ENCODE measurements at places on chromosomes 11 and 22.

DNA sequence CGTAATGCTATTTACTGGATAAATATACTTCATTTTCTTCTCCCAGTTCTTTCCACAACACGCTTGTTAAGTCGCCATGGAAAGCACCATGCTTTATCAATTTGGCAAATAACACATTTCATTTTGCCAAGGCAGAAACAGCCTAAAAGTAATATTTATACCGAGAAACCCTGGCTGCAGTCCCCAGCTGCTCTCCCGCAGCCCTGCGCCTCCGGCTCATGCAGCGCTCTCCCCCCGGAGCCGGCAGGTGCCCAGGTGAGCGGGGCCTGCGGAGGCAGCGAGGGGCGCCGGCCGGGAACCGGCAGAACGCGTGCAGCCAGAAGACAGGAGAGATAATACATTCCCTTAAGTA lies 681 bp upstream of the ARHGEF12 start:
- DNase-seq = no peak

DNA sequence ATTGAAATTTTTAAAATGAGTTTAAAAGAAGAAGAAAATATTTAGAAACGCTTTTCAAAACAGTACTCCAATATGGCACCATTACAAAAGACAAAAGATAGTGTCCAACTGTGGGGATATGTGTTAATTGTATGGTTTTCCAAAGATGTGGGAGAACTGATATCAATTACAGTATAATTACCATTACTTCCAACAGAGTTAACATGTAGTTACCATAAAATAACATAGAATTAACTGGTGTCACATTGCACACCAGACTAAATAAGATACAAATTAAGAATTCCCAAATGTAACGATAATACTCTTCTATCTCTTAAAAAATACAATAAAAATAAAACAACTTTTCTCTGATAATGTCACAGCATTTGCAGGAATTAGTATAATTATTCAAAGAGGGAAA lies 329.5 kb downstream of the SOX6 start:
- no peak for DNase-seq

DNA sequence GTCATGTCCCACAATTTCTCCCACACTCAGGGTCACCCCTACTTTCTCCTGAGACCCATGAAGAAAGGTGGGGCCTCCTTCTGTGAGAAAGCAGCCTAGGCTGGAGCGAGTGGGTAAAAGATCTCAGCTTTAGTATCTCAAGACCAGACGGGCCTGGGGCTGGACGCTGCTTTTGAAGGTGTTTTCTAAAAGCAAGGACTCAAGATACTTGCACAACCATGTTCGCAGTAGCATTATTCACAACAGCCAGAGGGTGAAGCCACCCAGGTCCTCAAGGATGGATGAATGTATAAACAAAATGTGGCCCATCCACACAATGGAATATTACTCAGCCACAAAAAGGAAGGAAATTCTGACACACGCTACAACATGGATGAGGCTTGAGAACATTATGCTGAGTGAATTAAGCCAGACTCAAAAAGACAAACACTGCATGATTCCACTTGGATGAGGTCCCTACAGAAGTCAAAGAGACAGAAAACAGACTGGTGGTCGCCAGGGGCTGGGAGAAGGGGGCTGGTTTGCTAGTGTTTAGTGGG lies 10.6 kb downstream of the SHANK2 start:
- DNase-seq = no peak

DNA sequence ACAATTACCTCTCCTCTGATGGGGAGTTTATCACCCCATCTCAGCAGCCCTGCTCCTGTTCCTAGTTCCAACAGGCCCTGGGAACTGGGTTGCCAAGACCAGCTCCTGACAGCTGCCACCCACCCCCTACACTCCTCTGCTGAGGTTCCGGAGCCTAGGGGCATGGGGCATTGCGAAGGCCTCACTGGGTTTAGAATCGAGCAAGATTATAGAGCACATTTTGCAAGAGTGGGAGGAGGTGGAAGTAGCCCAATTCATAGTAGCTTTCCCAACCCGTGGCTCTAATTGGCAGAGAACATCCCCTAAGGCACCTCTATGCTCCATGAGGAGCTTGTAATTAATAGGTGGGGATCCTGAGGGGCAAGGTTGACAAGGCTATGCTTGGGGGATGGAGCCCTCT lies 23.0 kb downstream of the MYEOV start:
- no peak for DNase-seq

DNA sequence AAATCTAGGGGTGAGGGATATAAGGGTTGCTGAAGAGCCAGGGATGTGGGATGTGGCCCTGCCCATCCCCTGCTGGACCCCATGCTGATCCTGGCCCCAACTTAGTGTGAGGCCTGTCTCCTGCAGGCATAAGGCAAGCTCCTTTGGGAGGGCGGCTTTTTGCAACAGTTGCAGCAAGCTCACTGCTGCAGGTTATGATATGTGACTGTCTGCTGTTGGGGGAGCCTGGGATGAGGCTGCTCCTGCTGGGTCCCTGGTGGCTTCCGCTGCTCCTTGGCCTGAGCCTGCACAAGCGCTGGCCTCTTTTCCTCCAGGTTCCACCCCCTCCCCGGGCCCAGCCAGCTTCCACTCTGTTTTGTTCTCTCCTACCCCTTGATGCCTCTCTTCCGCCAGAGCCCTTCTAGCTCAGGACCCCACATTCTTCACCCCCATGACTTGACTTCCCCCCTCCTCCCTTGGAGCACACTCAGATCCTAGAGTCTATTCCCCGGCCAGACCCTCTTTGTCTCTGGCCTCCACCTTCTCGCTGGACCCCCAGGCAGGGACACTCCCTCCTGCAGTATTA lies 35.0 kb upstream of the SYT13 start:
- DNase-seq = no peak

DNA sequence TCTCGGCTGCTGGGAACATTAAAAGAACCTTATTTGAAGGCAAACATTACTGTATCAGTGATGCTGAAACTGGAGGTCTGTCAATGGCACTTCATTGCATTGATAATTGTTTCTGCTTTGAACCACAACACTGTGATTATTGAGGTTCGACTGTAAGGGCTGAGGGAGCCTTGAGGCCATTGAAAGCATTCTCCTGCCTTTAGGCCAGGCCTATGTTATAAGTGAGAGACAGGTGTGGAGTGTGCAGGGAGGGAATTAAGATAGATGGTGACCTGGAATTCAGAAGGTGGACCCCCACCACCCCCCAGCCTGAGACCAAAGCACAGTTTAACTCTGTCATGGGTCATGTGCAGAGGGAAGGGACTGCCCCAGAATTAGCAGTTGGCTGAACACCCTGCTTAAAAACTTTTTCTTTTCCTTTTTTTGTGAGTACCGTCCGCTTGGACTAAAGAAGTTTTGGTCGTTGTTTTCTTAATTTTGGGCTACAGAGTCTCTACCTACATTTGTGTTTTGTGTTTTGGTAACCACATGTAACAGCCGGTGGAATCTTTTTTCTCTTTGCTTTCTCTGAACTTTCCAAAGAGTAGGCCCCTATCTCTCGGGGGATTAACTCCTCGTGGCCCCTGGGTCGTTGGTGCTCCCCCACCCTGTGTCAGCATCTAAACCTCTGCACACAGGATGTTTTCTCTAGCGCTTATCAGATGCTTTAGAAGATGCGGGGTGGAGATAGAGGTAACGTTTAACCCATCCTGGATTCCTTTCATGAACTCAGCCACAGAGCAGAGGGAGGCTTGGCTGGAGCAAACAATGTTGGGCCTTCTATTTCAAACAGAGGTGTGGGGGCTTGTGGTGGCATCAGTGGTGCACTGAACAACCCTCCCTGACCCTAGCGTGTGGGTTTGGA lies 43.7 kb downstream of the ZBTB16 start:
- no peak for DNase-seq

DNA sequence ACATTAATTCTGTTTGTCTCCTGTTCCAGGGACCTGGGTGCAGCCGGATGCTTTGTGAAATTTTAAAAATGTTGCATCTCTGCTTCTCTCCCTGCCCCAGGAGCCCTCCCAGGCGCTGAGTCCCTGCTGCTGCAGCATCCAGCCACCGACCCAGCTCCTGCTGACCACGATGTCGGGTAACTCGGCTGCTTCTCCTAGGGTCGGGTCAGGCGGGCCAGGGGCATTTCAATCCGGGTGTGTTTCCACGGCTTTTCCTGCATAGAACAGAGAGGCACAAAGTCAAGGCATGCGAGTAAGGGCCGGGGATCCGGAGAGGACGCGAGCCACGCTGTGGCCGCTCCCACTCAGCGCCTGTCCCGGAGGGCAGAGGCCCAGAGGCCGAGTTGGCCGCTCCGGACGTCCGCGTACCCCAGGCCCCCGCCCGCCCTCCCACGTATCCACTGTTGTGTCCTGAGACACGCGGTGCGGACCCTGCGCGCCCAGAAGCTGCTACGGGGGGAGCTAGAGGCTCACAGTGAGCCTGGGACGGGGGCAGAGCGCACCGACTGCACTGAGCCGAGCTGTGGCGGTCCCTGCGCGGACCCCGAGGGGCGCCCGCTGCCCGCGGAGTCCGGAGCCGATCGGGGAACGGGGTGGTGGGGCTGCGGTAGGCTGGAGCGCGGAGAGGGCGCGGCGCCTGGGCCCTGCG lies at the start of gene POU2AF3:
Gene POU2AF3, plus strand, starts transcription at position 134 of the 688 bp plus-strand sequence. Its CDS starts 36 bp downstream, at position 170.
- no peak for DNase-seq
